ENCODE measurements at places on chromosomes 13 and 19. TPM values are rescaled to one million over a fixed set of nuclear protein-coding genes. Genes with fewer than 3 reads are reported as not detected.
A peak's percentile ranks its signal among the peaks of the same experiment; 100 is the strongest.

- DNase-seq: peak; percentile 14
Observed at GRCh38 chr19:17246681-17247425, 1.1 kb upstream of the NR2F6 start.

DNA sequence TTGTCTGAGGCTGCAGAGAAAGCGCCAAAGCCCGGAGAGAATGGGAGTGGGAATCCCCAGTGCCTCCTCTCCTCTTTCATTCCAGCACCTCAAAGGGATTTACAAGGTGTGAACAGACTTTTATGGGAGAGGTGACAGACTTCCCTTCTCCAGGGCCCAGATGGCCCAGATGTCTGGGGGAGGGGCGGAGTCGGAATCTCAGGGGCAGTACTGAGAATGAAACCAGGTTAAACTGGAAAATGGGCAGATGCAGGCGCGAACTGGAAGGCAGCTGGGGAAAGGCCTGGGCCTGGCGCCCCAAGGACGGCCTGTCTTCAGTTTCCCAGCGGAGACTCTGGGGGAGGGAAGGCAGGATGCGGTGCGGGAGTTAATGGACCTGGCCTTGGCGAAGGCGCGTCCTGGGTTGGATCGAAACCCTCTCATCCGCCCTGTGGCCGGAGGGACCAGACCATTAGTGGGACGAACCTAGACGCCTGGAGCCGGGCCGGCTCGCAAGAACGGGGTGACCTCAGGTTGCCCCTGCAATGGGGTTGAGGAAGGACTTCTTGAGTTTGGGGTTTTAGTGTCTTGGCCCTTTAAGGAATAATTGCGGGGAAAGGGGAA lies 592 bp upstream of the TRIP10 start:
- no peak for DNase-seq

Gene PEAK3
- 0.05 TPM for total RNA-seq

Gene SYNGR4
- total RNA-seq: not detected

All from renal cortical epithelial cell (primary cell).